ENCODE measurements at places on chromosomes 5 and 9.

- DNase-seq, result no peak
Measured at GRCh38 chr5:130286971-130287370, 382.7 kb downstream of the CHSY3 start.

- no peak for DNase-seq
Measured at GRCh38 chr9:123033864-123034601, 566 bp downstream of the GPR21 start.

DNA sequence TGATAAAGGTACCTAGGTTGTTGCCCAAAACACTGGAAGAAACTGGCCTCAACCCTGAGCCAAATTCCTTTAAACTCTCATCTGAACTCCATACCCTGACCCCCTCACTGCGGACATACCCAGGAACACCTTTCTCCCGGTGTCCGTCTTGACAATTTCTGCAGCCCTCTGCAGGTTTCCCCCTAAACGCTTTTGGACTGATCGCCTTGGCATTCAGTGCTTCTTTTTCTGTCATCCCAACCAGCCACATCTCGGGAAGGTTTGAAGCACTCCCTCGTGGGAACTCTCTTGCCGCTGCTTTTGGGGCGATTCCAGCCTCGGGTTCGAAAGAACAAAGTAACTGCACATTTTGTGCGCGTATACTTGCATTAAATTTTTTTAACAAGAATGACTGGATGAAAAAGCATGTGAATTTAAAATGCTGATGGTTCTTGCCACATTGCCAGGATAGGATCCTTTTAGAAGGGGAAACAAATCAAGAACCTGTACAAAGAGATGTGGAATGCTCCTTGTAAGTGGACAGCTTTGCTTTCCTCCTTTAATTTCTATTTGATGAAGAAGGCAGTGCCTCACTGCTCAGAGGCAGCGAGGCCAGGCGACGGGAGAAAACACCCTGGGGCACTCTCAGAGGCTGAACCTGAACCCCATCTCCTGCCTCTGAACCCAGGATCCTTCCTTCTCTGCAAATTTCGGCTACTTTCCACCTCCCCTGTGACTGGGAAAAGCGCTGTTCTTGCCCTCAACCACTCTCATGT is 615 bp downstream of the PSMD5 start:
- DNase-seq, result no peak

- DNase-seq, result peak; percentile 69
Measured at GRCh38 chr9:2623288-2624050, 1.9 kb downstream of the VLDLR start.

- DNase-seq, result no peak
Measured at GRCh38 chr9:104287253-104287878, 193.3 kb downstream of the SMC2 start.

DNA sequence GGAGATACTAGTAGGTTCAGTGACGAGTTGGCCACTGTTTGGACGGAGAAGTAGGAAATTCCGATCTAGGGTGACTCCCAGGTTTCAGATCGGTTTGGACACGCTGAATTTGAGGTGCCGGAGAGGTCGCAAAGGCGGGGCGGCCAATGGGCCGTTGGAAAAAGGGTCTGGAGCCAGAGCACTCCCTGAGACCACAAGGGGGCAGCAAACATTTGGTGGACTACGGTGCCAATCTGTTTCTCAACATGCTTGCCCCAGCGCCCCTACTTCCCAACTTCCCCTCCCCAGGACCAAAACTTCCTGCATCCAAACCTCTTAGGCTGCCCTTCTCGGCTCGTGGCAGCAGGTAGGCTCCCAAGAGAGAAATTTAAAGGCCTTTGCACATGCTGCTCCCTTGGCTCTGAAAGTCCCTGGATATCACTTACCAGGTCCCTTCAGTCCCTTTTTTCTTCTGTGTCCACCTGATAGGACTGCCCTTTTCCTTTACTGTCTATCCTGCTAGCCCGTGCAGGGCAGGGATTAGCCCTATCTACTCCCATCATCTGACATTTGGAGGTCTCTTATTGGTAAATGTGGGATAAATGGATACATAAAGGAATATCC is 992 bp upstream of the RPP25L start:
- peak; percentile 55 for DNase-seq

GRCh38 chr9:98940276-98940675 is 3.4 kb upstream of the COL15A1 start:
- no peak for DNase-seq

GRCh38 chr5:54717459-54717858 is 199.9 kb downstream of the SNX18 start:
- no peak for DNase-seq

GRCh38 chr9:134210511-134210907 is 46.1 kb upstream of the RNU6ATAC start:
- DNase-seq, result no peak

DNA sequence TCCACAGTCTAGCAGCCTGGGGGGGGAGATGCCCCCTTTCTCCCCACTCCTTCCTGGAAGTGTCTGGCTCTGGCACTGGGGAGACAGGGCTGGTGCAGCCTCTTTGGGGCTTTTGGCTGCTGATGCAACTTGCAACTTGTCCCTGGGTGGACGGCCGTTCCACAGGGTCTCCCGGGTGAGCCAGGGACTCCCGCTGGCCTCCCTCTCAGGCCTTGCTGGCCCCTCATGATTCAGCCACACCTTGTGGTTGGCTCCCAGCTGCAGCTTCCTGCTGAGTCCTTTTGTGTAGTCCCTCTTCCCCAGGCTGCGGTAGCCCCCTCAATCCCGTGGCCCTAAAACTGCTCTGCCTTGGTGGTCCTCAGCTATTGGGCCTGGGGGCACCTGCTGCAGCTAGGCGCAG is 283.5 kb downstream of the PBX3 start:
- no peak for DNase-seq

DNA sequence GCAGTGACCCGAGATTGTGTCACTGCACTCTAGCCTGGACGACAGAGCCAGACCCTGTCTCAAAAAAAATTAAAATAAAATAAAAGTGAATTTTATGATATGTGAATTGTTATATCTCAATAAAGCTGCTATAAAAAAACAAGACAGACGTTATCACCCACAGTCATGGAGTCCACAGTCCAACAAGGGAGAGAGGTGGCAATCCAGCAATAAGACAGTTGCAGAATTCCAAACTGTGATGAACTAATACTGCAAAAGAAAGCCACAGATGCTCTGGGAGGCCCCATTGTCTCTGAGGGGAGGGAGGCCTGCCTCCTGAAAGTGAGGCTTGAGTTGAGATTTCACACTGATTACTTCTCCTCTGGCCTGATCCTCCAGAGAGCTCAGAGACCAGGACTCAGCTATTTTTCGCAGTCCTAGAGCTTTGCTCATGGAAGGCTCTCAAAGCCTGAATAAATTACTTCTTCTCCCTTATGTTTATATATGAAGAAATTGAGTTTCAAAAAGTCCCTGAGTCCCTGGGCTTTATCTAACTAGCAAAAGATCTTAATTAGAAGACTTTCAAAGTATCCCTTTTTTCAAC is 28.0 kb downstream of the CCNJL start:
- no peak for DNase-seq

DNA sequence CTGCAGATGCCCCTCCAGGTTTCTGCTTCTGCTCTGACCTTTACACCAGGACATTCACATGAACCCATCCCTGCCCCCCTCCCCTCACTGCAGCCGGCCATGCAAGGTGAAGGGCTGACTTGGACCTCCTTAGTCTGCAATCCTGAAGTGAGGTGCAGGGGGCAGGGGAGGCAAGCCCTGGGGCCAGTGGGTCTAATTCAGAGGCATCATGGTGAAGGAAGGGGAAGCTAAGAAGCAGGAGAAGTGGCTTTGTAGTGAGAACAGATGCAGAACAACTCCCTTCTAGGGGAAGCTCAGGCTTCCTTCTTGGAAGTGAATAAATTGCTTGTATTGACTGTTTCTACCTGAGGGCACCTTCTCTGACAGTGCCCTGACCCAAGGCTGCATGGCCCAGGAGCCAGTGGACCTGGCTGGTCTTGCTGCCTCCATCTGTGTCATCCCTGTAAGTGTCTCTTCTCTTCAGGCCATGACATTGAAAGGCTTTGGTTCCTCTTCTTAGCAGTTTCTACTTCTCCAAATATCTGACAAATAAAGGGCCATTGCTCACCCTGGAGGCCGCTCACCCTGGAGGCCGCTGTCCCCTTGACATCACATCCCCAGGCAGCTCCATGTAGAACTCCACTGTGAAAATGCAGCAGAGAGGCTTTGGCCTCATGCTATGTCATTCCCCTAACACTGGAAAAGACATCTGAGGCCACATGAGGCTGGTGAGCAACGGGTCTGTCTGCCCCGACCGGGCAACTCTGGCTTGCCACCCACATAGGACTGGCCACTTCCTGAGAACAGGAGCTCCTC is 55.3 kb downstream of the GADD45G start:
- no peak for DNase-seq

- no peak for DNase-seq
Measured at GRCh38 chr5:53890490-53890889, 330.1 kb downstream of the NDUFS4 start.

DNA sequence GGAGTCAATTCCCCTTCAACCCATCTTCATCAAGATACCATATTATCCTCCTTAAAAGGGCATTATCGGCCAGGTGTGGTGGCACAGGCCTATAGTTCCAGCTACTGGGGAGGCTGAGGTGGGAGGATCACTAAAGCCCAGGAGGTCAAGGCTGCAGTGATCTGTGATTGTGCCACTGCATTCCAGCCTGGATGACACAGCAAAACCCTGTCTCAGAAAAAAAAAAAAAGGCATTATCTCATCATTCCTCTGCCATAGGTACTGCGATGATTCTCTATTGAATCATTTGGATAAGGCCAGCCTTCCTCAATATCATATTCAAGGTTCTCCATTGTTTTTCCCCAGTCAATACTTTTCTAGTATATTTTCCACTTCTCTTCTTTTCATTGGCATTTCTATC is 39.2 kb upstream of the RAB3C start:
- no peak for DNase-seq

GRCh38 chr5:89287964-89288363 is 405.0 kb upstream of the MEF2C start:
- no peak for DNase-seq

DNA sequence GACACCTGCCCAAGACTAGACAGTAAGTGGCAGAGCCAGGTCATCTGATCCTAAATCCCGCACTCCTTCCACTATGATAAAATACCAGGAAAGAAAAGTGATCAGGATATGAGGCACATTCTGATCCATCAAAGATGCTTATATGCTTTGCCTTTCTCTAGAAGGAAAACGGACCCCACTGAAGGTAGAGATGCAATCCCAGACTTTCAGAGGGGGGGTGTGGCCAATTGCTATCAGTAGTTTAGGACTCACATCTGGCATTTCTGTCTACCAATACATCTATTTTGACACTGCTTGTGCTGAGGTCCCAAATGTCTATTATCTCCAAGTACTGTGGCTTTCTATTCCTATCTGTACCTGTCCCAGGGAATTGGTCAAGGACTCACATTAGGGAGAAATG is 1.7 kb downstream of the TRIM52 start:
- DNase-seq, result no peak

DNA sequence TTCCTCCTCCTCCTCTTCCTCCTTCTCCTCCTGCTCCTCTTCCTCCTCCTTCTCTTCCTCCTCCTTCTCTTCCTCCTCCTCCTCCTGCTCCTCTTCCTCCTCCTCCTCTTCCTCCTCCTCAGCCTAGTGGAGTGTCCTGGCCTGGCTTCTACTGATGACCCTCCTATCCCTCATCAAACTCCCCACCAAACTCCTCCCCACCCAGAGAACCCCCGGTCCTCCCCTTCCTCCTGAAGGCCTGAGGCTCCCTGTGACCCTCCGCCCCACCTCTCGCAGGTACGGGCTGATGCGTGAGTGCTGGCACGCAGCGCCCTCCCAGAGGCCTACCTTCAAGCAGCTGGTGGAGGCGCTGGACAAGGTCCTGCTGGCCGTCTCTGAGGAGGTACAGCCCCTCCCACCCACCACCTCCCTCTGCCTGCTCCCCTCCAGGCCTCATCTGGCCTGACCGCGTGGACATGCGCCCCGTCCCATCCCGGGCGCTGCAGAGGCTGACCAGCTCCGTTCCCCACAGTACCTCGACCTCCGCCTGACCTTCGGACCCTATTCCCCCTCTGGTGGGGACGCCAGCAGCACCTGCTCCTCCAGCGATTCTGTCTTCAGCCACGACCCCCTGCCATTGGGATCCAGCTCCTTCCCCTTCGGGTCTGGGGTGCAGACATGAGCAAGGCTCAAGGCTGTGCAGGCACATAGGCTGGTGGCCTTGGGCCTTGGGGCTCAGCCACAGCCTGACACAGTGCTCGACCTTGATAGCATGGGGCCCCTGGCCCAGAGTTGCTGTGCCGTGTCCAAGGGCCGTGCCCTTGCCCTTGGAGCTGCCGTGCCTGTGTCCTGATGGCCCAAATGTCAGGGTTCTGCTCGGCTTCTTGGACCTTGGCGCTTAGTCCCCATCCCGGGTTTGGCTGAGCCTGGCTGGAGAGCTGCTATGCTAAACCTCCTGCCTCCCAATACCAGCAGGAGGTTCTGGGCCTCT is 10.6 kb downstream of the FGFR4 start:
- DNase-seq, result no peak

- DNase-seq, result no peak
Measured at GRCh38 chr5:6319116-6319515, 59.2 kb downstream of the MED10 start.

- no peak for DNase-seq
Measured at GRCh38 chr9:77166193-77166592, 11.1 kb upstream of the VPS13A start.

- no peak for DNase-seq
Measured at GRCh38 chr9:134293031-134293521, 33.2 kb upstream of the RXRA start.

- DNase-seq, result peak; percentile 29
Measured at GRCh38 chr5:92401-93220, 643 bp downstream of the PLEKHG4B start.

- no peak for DNase-seq
Measured at GRCh38 chr5:138454121-138454520, 11.2 kb upstream of the EGR1 start.

- no peak for DNase-seq
Measured at GRCh38 chr5:132098621-132099020, 25.0 kb downstream of the CSF2 start.

DNA sequence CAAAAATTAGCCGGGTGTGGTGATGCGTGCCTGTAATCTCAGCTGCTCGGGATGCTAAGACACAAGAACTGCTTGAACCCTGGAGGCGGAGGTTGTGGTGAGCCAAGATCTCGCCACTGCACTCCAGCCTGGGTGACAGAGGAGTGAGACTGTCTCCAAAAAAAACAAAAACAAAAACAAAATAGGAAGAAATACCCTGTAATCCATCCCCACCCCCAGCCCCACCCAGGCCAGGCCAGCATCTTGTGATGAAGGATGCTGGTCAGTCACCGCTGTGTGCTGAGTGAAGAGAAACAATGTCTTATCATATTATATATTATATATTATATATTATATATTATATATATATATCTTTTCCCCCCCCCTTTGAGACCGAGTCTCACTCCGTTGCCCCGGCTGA is 15.4 kb upstream of the CCIN start:
- DNase-seq, result no peak

DNA sequence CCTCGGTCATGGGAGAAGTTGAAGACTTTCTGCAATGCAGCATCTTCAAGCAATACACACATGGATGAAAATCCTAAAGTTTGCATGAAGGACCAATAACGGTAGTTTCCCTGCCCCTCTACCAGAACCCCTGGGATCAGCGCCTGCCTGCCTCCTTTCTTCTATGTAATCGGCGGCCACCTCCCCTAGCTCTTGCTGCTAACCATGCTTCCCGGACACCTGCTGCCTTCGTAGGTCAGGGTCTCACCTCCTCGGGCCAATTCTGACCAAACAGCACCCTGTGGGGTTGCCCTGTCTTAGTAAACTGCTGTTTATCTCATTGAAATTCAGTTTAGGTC is 388 bp upstream of the MED10 start:
- DNase-seq, result no peak

Measured in NCI-H1417 (cell line).